ENCODE measurements at places on chromosomes 16 and 17.

- DNase-seq, result no peak
Measured at GRCh38 chr16:50099957-50100648, 34.3 kb downstream of the HEATR3 start.

- no peak for DNase-seq
Measured at GRCh38 chr16:81823111-81823510, 44.0 kb downstream of the PLCG2 start.

- no peak for DNase-seq
Measured at GRCh38 chr16:68599586-68599985, 45.5 kb upstream of the CDH3 start.

DNA sequence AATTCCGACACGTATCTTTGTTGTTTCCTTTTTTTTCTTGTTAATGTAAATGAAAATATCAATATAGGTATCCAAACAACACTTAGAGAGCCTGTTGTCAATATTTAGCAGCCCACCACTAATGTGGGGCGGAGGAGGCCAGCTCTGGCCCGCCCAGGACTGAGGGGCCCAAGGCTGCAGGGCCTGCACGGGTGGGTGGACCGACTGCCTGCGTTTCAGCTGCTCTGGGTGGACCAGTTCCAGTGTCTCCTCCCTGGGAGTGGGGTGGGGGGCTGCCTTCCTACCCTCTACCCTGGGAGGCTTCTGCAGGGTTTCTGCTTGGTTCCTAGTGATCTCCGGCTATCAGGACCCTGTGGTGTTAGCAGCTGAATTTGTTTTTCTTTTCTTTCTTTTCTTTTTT is 15.9 kb upstream of the ADGRG1 start:
- DNase-seq, result no peak

GRCh38 chr16:62965831-62966230 is 929.6 kb upstream of the CDH8 start:
- no peak for DNase-seq

DNA sequence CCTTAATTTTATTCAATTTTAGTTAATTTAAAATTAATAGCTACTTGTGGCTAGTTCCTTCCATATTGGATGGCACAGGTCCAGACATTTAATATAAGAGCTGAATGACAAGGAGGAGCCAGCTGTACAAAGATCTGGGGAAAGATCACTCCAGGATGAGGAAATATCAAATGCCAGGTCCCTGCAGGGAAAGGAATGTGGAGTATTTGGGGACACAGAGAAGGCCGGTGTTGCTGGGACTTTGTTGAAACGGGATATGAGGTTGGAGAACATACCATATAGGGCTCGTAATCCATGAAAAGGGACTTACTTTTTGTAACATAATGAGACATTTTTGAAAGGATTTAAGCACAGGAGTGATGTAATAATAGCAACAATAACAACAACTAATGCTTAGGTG is 426.8 kb downstream of the HS3ST4 start:
- DNase-seq, result no peak

DNA sequence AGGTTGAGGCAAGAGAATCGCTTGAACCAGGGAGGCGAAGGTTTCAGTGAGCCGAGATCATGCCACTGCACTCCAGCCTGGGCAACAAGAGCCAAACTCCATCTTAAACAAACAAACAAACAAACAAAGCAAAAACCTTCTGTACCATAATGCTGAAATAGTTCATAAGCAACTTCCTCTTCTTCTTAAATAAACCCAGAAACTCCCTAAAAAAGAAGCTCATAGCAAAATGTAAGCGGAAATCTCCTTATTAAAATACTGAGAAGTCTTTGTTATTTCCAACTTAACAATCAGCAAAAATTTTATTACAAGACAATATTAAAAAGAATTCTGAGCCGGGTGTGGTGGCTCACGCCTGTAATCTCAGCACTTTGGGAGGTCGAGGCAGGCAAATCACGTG is 82.8 kb downstream of the FBXL20 start:
- no peak for DNase-seq

DNA sequence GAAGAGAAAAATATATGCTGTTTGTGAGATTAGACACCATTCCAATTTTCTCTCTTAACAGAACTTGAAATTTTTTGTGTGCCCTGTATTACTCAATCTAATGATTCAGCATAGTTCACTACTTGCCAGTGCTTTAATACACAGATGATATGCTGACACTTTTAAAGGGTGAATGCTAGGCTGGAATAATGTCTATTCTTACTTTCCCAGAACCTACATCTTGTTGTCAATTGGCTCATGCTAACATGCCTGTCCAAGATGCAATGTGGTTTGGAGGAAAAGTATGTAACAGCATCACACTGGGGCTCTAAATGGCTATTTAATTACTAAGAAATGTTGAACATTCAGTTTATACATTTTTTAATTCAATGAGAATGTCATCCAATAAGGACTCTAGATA is 7.6 kb upstream of the MAP2K6 start:
- DNase-seq, result peak; percentile 65

DNA sequence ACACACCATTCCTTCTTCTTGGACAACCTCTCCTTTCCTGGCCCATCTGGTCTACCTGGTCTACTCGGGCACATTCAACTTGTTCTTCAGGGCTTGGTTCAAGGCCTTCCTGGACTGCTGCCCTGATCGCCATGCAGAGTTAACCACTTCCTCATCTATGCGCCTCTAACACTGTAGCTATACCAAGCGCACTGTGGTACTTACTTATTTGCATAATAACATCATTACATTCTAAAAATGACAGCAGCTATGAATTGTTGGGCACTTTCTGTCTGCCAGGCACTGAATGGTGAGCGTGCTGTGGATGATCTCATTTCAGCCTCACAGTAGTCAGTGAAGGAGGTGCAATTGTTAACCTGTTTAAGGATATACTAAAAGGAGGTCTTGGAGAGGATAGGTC is 66.9 kb upstream of the SDK2 start:
- DNase-seq, result no peak

DNA sequence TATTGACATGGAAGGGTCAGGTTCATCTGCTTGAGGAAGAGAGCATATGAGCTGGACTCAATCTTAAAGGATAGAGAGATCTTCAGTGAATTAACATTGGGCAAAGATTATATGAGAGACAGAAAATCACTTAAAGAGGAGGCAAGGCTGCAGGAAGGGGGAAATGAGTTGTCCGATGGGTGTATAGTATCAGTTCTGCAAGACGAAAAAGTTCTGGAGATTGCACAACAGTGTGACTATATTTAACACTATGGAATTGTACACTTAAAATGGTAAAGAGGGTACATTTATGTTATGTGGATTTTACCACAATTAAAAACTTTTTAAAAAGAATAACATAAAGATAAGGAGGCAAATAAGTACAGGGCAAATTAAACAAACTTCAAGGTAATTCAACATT is 80.7 kb downstream of the HELZ start:
- DNase-seq, result no peak

DNA sequence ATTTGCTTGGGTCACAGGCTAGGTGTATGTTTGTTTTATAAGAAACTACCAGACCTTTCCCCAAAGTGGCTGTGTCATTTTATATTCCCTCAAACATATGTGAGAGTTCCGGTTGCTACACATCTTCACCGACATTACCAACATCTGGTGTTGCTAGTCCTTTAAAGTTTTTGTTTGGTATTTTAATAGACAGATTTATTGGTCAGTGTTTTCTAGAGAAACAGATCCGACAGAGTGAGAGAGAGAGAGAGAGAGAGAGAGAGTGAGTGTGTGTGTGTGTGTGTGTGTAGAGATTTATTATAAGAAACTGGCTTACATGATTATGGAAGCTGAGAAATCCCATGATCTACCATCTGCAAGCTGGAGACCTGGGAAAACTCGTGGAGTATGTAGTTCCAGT is 31.0 kb downstream of the LDHD start:
- no peak for DNase-seq

DNA sequence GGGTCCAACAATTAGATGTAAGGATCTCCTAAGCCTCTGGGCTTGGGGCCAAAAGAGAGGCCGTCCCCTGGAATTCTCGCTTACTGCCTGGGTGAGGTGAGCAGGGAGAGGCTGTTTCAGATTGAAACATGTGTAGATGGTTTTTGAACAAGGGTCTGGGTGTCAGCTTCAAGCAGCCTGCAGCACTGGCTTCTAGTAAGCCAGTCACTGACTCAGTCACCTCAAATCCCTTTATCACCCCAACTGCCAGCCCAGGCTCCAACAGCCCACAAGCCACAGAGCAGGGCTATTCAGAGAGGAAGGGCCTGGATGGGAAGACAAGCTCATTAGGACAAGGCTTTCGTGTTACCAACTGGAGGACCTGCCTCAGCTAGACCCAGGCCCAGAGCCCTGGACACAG is 180.2 kb downstream of the CCT6B start:
- no peak for DNase-seq

- no peak for DNase-seq
Measured at GRCh38 chr16:73329358-73330286, 281.7 kb upstream of the ZFHX3 start.
